ENCODE measurements at places on chromosomes 2 and 18.

- DNase-seq = no peak
Observed at GRCh38 chr2:52084759-52085158, 1052.8 kb upstream of the NRXN1 start.

DNA sequence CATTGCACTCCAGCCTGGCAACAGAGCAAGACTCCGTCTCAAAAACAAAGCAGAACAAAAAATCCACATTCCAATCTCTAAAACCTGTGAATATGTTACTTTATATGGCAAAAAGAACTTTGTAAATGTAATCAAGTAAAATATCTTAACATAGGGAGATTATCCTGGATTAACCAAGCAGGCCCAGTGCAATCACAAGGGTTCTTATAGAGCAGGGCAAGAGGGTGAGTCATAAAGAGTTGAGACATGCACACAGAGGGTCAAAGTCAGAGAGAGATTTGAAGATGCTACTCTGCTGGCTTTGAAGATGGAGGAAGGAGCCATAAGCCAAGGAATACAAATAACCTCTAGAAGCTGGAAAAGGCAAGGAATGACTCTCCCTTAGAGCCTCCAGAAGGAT, 60.9 kb upstream of the SLC9A2 start:
- no peak for DNase-seq

DNA sequence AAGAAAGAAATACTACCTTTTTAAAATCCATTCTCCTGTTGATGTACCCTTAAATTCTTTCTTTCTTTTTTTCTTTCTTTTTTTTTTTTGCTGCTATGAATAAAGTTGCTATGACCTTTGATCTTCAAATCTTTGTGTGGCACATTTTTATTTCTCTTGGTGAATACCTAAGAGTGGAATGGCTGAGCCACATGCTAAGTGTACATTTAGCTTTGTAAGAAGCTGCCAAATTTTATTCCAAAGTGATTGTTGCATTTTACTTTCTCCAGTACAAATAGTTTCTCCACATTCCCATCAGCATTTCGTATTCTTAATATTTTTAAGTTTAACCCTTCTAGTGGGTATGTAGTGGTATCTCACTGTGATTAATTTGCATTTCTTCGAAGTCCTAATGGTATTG, 88.8 kb upstream of the RAB27B start:
- DNase-seq = no peak

- no peak for DNase-seq
Observed at GRCh38 chr18:45935591-45936335, 31.4 kb downstream of the EPG5 start.

DNA sequence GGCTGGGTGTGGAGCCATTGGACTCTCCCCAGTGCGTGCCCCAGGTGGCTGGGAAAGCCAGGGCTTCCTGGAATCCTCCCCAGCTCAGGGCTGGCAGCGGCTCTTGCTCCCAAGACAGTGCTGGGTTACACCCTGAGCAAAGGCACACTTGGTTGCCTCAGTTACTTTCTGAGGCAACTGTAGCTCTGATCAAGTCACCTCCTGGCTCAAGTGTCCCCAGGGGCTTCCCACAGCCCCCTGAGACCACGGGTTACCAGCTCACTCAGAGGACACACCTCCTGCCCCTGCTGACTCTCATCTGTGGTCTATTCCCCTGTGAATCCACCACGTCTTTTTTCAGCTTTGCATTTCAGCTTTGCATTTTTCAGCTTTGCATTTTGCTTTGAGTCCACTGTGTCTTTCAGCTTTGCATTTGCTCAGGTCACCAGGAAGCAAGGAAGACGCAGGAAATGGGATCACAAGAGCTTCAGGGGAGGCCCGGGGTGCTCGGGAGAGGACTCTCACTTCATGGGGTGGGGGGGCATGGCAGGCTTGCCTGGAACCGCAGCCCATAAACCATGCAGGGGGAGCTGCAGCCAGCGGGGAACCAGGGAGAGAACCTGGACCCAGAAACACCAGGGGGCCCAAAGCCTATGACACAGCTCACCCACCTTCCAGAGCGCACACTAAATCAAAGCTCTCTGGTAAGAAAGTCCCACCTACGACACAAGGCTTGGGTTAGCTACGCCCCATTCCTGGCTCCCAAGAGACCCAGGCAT, 138.0 kb upstream of the ASB18 start:
- DNase-seq = no peak

GRCh38 chr18:54240629-54241107, 16.2 kb upstream of the MBD2 start:
- peak; percentile 97 for DNase-seq

- DNase-seq = no peak
Observed at GRCh38 chr2:154433010-154433409, 265.5 kb upstream of the KCNJ3 start.

- no peak for DNase-seq
Observed at GRCh38 chr2:145771525-145771924, 1251.6 kb upstream of the ZEB2 start.

DNA sequence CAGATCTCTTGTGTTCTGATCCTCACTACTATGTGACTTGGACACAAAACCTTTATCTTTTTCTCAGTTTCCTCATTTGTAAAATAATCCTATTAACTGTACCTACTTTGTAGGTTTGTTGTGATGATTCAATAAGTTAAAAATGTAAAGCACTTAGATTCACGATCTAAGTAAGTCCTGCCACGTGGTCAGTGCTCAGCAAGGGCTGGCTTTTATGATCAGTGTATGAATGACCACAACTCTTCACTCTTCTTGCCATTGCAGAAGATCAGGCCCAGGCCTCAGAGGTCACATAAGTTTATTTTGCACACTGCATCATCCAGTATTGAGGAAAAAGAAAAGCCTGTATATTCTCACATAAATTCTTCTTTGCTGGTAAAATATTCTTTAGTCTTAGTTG, 1192.5 kb upstream of the ACVR2A start:
- DNase-seq = no peak

DNA sequence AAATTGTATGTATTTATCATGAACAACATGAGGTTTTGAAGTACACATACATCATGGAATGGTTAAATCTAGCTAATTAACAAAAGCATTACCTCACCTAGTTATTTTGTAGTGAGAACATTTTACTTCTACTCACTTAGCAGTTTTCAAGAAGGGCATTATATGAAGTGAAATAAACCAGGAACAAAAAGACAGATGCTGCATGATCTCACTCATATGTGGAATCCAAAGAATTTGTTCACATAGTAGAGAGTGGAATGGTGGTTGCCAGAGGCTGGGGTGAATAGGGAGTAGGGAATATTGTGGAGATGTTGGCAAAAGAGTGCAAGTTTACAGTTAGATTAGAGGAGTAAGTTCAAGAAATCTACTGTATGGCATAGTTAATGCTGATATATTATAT, 292.0 kb downstream of the ASXL3 start:
- no peak for DNase-seq

- DNase-seq = peak; percentile 5
Observed at GRCh38 chr2:105873281-105873680, 128.6 kb downstream of the NCK2 start.

DNA sequence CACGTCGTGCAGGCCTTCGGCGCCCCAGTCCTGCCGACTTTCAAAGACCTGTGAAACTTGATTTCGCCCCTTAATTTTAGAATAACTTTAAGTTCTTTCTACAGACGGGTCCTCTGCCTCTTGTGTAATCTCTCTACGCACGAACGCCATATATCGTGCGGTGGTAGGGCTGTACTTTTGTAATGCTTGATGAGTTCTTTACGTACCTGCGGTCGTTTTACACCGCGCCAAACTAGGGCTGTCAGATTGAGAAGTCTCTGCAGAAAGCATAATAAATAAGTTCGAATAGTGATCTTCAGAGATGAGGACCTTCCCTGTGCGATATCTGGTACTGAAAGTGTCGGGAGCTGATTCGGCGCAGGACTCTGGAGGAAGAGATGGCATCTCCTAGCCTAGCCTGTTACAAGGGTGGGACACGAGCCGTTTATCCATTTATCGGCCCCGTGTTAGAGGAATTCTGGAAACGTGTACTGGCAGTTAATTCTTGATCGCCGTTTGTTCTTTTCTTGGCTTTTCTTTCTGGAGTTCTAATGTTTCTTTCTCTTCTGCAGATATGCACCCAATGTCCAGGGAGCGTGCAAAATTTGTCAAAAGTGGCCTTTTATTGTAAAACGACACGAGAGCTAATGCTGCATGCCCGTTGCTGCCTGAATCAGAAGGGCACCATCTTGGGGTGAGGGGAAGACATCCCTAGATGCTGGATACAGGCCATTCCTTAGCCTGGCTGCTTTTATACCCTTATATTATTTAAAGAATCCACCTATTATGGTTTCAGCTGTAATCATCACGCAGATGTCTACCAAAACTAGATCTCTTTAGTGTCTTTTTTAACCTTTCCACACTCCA, 781 bp upstream of the SLC5A6 start:
- DNase-seq = peak; percentile 25

DNA sequence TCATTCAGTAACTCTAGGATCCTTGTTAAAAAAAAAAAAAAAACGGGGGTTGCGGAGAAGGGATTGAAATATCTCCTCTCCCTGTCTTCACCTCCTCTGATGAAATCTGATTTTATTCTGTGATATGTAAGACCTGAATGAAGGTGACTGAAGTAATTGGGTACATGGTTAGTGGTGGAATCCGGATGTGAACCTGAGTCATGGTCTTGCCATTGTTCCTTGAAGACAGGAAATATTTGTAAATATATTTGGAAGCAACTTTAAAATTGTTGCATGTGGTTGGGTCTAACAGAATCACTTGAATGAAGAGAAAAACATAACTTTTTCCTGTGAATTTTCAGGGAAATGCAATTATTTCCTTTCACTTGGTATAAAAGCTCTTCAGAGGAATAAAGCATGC, 3.0 kb upstream of the IL1A start:
- DNase-seq = no peak

DNA sequence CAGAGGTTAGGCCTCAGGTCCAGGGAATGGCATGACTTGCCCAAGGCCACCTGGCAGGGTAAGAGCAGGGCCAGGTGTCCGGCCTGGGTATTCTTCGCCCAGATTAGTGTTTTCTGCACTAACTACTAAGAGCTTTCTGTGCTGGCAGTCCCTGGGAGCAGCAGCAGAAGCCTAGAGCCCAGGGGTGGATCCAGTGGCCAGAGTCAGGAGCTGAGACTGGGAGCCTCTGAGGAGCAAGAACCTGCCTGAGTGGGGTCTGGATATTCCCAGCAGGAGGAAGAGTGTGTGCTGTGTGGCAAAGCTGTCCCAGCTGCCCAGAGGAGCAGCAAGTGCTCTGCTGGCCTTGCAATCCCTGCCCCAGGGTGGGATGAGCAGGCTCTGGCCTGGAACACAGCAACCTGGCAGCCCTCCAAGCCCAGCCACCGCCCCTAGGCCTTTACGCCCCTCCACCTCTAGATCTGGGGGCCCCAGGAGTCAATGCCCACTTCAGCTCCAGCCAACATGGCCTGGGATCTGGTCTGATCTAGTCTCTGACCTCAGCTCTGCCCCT, 30.7 kb upstream of the GPAT2 start:
- DNase-seq = no peak

DNA sequence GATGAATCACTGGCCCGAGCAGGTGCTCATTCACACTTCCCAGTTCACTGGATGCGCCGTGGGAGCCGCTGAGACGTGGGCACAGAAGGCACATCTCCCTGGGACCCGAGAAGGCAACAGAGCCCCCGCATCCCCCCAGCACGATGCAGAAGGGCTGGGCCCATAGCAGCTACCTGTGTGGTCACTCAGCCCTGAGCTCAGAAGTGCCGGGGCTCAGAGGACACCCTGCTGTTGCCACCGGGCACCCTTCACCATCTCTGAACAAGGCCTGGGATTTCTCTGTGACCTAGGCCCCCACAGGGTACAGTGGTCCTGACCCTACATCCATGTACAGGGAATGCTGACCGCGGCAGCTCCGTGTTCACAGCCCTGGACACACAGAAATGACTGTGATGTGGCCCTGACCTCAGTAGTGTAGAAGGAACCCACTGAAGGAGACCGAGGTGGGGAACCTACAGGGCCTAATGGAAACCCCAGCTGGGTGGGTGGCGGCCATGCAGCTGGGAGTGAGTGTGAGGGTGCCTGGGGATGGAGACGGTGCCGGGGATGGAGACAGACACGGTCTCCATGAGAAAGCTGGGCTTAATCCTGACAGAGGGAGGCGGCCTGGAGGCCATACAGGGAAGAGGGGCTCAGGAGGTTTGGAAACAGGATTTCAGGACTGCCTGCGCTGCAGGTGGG, 111.9 kb upstream of the OTOS start:
- no peak for DNase-seq

DNA sequence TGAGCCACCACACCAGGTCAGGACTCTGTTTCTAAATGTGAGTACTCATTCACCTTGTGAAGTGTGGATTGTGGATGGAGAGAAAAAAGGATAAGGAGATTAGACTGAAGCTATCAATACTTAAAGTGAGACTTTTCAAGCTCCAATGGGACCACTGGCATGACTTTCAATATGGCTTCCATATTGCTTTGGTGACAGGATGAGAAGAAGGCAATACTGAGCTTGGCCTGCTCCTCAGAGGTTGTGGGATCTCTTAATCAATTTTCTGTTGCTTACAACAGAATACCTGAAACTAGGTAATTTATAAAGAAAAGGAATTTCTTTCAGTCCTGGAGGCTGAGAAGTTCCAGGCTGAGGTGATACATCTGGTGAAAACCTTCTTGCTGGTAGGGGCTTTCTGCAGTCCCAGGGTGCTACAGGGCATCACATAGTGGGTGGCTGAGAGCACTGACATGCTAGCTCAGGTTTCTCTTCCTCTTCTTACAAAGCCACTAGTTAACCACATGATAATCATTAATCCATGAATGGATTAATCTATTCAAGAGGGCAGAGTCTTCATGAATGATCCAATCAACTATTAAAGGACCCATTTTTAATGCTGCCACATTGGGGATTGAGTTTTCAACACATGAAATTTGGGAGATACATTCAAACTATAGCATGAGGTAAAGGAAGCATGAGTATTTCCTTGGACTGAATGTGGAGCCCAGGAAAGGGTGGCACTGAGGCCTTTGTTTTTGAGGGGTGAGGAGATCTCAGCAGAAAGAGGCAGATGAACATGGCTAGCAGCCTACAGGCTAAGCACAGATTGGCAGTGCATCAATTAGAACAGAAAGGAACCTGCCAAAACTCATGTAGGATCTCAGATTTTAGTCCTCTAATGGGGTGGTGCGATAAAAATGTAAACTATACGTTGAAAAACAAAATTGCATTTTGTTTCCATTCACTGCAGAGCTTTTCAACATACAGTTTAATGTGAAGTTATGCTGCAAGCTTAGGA, 274.5 kb downstream of the PIK3C3 start:
- no peak for DNase-seq

DNA sequence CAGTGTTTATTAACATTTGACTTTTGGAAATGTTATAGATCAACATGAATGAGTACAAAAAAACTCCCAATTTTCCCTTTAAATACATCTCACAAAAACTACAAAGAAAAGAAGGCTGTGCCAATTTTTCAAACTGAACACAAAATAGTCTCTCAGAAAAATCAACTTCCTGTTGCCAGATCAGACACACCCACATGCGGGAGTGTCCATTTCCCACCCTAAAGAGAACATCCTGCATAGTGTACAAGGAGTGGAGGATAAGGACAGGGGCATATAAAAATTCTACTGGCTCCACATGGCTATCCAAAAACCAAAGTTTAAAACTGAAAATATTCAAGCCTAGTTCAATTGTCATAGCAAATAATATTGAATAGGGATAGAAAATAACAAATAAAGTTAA, 165.3 kb downstream of the ATAD2B start:
- DNase-seq = peak; percentile 43

GRCh38 chr2:240238201-240238600, 97.7 kb upstream of the OTOS start:
- DNase-seq = no peak
